ENCODE measurements at places on chromosomes 7 and 10.
A peak's percentile ranks its signal among the peaks of the same experiment; 100 is the strongest.

GRCh38 chr10:1102416-1102815 lies 46.2 kb downstream of the WDR37 start:
- DNase-seq = no peak

GRCh38 chr7:22329816-22330524 lies 27.0 kb downstream of the RAPGEF5 start:
- DNase-seq = no peak

- no peak for DNase-seq
These were observed 30.8 kb downstream of the TM9SF3 start for GRCh38 chr10:96556003-96556402.

GRCh38 chr10:10828623-10829022 lies 189.0 kb upstream of the CELF2 start:
- DNase-seq = no peak

DNA sequence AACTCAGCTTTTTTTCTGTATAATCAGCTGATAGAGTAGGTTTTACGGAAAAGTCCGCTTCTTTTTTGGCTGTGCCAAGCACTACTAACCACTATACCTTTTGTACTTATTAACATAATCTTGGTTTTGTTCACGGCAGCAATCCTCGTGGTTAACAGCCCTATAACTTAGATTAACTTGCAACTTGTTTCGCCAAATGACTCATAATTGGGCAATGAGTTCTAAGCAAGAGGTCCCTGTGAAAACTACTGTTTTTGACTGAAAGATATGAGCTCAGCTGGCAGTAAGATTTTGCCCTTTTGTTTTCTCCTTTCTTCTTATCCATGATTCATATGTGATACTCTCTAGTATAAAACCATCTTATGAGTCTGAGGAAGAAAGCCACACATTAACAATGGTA lies 345.0 kb upstream of the PCDH15 start:
- no peak for DNase-seq

GRCh38 chr7:129101746-129102145 lies 42.8 kb upstream of the TSPAN33 start:
- DNase-seq = no peak

DNA sequence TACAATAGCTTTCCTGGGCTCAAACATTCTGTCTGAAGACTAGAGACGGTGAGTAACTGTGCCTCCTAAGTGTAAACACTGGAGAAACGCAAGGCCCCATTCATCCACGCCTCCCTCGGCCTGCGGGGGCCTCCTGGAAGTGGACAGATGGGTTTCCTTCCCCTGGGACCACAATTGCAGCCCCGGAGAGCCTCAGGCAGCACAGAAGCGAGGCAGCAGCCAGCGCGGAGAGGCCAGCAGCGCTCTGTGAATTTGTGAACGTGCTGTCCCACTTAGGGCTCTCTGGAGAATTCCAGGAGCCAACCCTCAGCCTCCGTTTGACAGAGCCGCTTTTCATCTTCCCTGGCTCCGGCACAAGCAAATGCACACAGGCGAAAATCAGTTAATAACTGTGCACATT lies 23.2 kb upstream of the CALN1 start:
- DNase-seq = no peak

DNA sequence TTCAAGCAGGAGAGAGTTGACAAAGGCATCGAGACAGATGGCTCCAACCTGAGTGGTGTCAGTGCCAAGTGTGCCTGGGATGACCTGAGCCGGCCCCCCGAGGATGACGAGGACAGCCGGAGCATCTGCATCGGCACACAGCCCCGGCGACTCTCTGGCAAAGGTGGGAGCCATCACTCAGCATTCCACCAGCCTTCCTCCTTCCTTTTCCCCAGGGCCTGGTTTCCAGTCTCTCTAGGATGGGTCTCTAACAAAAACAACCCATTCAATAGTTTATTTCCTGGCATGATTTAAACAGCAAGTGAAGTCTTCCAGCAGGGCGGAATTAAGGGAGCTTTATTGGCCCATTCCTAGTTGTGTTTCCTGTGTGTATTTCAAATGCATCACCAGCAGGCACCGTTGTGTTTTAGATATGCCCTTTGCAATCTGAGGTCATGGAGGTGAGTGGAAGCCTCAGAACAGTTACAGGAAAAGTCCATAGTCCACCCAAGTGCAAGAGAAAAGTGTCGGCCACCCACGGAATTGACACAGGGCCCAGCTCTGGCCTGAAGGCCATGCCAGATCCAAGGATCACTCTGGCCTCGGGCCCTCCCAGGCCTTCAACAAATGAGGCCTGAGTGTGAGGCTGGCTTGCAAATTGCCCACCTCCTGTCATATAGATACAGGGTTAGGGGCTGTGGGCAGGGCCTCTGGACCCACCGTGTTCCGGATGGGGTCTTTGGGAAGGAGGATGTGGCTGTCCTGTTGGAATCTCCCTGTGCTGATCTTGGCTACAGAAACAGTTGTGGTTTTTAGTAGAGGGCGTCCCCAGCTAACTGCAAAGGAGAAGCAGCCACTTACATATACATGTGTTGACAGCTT lies 46.9 kb upstream of the TRIM8 start:
- DNase-seq = no peak

DNA sequence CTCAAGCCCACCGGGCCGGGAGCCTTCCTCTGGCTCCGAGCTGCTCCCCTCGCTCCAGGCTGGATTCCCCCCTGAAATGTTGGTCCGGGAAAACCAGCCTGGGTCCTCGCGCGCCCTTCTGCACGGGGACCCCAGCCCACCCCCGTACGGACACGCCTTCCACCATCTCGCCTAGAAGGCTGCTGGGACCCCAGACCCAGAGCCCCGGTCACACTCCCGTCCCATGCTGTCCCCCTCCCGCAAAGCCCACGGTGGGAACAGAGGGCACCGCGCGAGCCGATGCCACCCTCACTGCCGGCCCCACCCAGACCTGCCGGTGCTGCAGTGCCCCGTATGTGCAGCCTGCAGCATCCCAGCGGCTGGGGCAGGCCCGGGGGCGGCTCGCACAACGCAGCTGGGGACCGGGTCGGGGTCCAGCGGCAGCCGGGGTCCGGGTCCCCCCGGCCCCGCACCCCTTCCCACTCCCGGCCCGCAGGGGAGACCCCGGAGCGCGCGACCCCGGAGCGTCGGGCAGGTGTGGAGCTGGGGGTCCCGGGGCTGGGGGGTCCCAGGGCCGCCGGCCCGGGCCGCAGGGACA lies 871 bp downstream of the SPOCK2 start:
- no peak for DNase-seq

- DNase-seq = no peak
These were observed 705 bp downstream of the SLF2 start for GRCh38 chr10:100913470-100913865.

- no peak for DNase-seq
These were observed 140.1 kb upstream of the UNC5B start for GRCh38 chr10:71072131-71072822.

DNA sequence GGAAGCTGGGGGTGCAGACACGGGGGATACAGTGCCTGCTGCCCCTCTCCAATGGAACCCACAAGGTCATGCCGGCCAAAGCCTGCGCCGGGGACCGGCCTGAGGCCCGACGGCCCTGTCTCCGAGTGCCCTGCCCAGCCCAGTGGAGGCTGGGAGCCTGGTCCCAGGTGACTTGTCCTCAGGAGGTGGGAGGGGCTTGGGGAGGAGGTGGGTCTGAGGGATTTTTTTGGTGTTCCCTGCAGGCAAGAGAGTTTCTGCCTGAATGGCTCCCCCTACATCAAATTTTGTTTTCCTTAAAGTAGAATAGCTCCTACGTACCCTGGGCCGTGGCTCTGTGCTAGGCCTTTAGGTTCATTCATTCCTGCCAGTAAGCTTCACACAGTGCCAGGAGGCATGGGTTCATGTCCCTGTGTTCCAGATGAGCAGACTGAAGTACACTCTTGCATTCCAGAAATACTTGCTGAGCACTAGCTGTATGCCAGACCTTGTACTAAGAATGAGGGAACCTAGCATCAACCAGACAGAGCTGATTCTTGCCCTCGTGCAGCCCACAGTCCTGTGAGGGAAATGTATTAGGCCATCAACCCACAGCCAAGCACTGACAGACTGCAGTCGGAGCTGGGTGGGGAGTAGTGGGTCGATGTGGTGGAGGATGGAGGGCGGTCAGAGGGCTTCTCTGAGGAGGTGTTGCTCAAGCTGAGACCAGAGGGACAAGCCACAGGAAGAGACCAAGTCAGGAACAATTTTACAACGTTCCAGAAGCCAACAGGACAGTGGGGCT lies 31.1 kb downstream of the TBATA start:
- no peak for DNase-seq

DNA sequence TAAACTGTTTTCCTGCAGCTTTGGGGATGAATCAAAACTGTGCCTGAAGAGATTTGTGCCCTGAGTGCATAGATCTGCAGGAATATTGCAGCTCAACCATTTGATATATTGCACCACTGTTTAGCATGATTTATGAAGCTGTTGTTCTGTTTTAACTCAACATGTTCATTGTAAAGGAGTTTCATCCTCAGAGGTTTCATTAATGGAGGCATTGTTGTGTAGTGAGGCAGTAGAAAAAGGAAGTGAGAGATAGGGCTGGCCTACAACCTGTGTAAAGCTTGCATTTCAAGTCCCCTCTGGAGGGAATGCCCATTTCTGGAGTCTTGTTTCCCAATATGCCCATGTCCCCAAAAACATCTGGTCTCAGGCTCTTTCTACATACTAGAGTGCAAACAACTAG lies 67.5 kb downstream of the DNAJC12 start:
- no peak for DNase-seq

DNA sequence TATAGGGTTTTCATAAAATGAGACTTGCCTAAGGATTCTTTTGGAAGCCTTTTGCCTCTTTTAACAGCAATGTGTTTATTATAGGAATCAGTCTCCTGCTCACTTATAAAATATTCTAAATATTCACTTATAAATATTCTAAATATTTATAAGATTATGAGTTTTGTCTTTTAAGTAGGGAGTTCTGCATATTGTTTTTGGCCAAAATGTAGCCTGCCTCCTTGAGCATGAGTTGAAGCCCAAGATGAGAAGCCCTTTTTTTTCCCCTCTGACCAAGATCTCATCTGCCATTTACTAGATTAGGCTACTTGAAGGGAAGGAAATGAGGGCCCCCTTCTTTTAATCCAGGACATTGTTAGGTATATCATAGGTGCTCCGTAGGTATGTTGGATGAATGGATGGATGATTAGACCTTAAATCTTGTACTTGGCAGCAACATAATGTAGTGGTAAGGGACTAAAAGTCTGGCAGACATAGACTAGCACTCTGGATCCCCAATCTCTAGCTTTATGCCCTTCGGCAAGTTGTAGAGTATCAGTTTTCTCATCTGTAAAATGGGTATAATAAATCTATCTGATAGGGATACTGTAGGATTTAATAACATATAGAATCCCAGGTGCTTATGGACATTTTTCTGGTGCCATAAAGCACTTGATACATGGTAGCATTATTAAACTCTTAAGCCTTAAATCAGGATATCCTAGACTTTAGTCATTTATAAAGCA lies 59.1 kb downstream of the ARID5B start:
- no peak for DNase-seq

DNA sequence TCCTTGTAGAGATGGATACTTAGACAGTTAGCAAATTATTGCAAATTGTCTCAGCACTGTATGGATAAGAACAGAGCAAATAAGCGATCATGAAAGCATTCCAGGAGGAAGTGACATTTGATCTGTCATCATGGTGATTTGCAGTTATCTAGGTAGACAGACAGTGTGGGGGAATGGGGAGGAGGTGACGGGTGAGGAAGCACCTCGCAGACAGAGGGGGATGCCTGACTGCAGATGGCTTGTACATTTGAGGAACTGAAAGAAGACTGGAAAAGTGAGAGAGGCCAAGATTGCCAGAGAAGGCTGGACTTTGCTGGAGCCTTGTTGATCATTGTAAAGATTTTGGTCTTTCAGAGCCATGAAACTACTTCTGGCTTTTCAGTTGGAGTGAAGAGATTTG lies 318.2 kb upstream of the CELF2 start:
- DNase-seq = no peak

- DNase-seq = no peak
These were observed 7.1 kb downstream of the ZMYND11 start for GRCh38 chr10:142371-142770.

GRCh38 chr7:107150375-107151073 lies 18.3 kb upstream of the HBP1 start:
- peak; percentile 49 for DNase-seq

- no peak for DNase-seq
These were observed 1.6 kb downstream of the GLUD1 start for GRCh38 chr10:87092861-87093631.

DNA sequence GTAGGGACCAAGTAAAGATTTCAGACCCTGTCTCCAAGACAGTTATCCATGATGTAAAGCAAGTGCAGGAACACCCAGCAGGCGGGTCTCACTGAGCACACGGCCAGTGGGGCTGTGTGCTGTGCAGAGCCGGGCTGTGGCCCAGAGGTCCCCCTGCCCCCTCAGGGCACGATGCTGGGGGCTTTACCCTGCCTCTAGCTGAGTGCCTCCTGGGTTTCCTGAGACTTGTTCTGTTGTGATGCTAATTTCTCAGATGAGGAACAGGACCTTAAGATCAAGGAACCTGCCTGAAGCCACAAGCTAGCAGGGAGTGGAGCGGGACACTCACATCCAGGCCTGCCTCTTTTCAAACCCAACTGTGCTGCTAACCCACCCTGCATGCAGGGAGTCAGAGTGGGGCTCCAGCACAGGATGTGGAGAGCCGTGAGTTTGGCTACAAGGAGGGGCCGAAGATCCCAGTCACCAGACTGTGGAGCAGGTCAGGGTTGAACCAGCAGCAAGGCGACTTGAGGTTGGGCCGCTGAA lies 76.1 kb upstream of the LYZL2 start:
- DNase-seq = no peak

DNA sequence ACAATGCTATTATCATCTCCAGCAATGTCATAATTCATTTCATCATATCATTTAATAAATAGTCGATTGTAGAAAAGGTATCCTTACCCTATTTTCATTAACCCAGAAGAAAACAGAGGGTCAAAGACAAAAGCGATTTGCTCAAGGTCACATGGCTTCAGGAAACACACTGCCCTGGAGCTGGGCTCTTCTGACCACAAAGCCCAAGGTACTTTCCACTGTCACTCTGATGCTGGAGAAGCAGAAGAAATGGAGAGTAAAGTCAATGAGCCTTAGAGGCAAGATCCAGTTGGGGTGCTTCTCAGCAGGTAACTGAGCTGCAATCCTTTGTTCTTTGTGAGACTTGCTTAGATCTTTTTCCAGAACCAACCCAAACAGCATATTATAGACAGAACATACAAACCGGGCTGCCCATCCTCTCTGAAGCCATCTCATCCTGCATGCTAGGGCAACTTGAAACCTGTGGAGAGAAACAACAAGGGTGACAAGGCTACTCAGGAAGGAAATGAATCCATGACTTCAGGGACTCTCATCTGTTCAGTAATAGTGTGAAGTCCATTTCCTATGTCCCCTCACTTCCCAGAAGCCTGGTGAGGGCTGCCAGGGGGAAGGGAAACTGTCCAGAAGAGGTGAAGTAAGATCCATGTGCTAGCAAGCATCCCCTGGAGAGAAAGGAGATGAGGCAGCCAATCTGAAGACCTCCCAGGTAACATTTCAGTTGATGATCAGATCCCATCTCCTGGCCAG lies 148.6 kb upstream of the SVIL start:
- DNase-seq = no peak

GRCh38 chr7:8204339-8205030 lies 57.5 kb downstream of the ICA1 start:
- no peak for DNase-seq
